ENCODE measurements at places on chromosomes 16 and 17.

- no peak for DNase-seq
Observed at GRCh38 chr17:17523001-17523730, 27.0 kb upstream of the RASD1 start.

DNA sequence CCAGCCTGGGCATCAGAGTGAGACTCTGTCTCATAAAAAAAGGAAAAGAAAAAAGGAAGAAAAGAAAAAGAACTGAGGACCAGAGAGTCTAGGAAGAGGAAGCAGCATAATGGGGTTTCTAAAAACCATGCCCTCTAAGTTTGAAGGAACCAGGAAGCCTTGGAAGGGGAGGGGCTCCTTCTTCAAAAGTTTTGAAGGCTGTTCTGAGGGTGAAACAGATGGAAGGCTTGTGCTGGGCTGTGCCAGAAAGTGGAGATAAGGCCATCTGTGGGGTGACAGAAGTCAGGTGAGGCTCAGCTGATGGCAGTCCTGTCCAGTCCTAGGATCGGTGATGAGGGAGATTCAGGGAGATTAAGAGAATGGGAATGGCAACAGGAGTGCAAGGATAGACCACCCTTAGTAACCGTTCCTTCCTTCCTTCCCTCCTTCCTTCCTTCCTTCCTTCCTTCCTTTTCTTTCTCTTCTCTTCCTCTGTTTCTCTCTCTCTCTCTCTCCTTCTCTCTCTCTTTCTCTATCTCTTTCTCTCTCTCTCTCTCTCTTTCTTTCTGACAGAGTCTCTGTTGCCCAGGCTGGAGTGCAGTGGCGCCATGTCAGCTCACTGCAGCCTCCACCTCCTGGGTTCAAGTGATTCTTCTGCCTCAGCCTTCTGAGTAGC lies 182.6 kb downstream of the NTN1 start:
- DNase-seq: no peak

DNA sequence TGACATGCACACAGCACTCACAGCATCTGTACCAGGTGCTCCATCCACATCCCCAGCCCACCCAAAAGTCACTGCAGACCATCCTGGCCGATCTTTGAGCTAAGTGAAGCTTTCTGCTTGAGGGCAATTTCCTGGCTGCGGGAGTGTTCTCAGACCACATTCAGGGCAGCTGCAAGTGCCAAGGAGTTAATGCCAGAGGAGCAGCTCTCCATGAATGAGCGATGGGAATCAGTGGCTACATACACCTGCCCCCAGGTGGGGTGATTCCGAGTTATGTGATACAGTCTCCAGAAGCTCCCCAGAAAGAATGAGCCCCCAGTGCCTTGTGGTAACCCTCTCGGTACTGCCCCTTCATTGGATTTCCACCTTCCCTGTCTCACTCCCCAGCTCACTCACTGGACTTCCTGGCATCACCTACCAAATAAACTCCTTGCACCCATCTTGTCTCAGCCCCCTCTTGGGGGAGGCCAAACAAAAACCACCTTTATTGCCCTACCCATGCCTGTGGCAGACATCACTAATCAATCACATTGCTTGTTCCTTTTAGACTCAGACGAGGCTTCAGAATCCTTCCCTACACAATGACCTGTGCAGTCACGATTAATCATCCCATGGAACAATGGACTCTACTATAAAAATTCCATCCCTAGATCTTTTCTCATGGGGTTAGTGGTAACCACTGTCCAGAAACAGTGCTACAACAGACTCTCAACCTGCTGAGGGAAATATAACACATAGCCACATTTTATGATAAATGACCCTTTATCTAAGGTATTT lies 121.1 kb downstream of the IRX5 start:
- DNase-seq: no peak

DNA sequence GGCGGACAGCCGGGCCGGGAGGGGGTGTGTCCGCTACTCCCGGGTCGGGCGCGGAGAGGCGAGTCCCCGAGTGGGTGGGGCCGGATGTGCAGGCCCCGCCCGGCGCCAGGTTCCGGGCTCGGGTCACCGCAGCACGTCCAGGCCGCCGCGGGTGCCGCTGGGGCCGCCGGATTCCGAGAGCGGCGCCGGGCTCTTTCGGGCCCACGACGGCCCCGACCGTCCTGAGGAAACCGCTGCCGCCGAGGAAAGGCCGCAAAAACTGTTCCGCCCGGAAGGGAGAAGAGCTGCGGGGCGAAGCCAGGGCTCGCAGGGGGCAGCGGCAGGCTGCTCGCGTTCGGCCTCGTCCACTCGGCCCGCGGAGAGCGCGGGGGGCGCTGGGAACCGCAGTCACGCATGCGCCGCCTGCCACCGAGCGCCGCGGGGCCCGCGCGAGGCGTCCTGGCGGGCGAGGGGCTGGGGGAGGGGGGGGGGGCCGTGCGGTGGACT lies at the start of gene ZKSCAN2:
TSS of gene ZKSCAN2 (minus strand) at position 376 of the 486 bp plus-strand sequence. CDS start 718 bp downstream, outside the sequence.
- peak; percentile 59 for DNase-seq

DNA sequence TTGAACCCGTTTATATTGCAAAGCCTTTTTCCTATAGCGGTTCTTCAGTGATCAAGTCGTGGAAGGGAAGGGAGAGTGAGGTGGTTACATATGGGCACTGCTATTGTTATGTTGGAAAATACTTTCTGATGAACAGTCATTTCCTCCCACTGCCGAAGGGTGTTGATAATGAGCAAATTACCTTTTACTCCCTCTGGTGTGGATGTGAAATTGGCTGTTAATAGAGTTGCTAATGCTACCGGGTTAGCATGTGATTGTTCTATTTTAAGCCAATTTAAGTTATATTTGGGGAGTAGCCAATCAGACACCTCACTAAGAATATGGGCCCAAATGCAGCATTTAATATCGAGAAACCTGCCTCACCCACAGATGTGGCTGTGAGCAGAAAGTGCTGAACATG lies 15.6 kb upstream of the PMFBP1 start:
- no peak for DNase-seq

- DNase-seq: no peak
Observed at GRCh38 chr17:74223901-74224300, 10.5 kb downstream of the TTYH2 start.

GRCh38 chr17:75033346-75034235 lies 13.2 kb downstream of the ATP5PD start:
- DNase-seq: peak; percentile 92

DNA sequence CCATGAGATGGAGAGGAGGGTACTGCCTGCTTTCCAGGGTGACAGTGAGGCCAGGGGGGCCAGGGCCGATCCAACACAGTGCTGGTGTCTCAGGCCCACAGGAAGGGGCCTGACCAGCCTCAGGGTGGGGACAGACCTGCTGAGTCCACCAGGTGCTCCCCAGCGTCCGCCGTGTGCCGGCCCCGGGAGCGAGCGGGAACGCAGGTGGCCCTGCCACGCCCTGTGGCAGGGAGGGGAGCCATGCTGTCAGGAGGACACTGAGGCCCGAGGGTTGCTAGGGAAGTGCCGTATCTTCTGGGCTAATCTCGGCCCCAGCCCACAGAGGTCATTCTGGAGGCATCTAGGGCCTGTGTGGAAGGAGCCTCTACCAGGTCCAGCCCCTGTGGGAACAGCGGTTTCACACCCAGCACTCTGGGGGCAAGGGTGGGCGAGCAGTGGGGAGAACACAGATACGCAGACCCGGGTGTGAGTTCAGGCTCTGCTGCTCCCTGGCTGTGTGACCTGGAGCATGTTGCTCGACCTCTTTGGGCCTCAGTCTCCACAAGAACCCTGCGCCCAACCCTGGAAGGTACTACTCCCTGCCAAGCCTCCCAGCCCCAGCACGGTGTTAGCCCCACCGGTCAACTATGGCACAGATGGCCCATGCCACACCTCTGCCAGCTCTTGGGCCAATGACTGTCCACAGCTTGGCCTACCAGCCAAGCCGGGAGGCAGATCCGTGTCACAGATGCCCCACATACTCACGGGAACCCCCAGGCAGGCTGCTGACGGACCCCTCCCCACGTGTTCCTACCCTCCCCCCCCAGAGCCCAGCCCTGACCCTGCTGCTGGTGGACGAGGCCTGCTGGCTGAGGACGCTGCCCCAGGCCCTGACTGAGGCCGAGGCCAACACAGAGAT lies 43.9 kb upstream of the ZC3H18 start:
- DNase-seq: no peak

GRCh38 chr17:67246653-67247415 lies 1.8 kb upstream of the HELZ start:
- DNase-seq: no peak

- DNase-seq: no peak
Observed at GRCh38 chr17:79949656-79950209, 85.9 kb downstream of the TBC1D16 start.

GRCh38 chr17:40243761-40244160 lies 24.7 kb downstream of the WIPF2 start:
- DNase-seq: no peak

DNA sequence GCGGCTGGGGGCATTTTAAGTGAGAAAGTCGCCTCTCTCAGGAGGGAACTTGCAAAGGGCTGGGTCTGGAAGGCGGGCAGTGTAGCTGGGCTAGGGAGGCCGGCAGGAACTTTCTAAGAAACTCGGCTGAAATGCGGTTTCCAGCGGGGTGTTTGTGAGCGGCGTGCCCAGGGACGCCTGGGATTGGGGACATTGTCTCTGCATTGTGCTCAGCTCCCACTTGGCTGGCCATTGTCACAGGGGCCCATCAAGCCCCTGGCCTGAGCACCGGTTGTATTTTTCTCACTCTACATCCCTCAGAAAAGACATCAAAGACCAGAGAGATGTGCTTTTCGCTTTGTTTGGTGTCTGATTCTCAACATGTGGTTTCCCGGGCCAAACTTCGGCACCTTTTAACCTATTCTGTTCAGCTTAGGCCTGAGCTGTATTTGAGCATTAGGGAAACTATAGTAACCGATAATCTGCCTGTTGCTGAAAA lies 291.1 kb upstream of the IRX3 start:
- no peak for DNase-seq

DNA sequence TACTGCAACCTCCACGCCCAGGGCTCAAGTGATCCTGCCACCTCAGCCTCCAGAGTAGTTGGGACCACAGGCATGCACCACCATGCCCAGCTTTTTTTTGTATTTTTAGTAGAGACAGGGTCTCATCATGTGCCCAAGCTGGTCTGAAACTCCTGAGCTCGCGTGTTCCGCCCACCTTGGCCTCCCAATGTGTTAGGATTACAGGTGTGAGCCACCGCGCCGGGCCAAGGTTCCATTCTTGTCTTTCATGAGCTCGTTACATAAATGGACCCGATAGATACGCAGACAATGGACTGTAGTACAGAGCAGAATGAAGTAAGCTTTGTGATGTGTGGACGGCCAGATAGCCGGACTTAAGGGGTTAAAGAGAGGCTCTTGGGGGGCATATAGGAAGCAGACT lies 19.3 kb downstream of the UBN1 start:
- no peak for DNase-seq

GRCh38 chr17:81176666-81177065 lies 10.6 kb upstream of the AATK start:
- DNase-seq: no peak

- DNase-seq: no peak
Observed at GRCh38 chr17:39660397-39661385, 4.5 kb upstream of the TCAP start.

- no peak for DNase-seq
Observed at GRCh38 chr17:81471818-81472456, 40.7 kb downstream of the ACTG1 start.

- no peak for DNase-seq
Observed at GRCh38 chr16:88713568-88714419, 7.5 kb downstream of the CTU2 start.

DNA sequence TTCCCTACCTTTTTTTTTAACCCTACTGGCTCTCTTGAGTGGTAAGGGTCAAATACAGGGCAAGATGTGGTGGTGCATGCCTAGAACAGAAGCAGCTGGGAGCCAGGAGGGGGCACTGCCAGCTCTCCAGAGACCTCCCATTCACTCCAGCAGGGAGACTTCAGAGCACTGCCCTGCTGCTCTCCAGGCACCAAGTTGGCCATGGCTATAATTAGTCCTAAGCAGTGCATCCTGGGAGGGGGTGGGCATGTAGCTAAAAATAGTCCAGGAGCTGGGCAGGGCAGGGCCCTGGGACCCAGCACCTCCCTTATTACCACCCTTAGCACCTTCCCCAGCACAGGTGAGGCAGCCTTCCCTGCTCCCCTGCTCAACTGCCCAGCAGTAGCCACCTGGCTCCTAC lies 3.5 kb downstream of the CORO6 start:
- DNase-seq: no peak

Data from stimulated activated CD8-positive, alpha-beta memory T cell treated with anti-CD3 and anti-CD28 coated beads, Interleukin-7, amount 100 ng/mL, for 24 hours (primary cell).